ENCODE measurements at places on chromosomes 2 and 18. TPM values are rescaled to one million over a fixed set of nuclear protein-coding genes. Genes with fewer than 3 reads are reported as not detected.

REG3G gene
- not detected for total RNA-seq

SNED1 gene
- 72.1 TPM for total RNA-seq

YWHAQ gene
- 189 TPM for total RNA-seq

LCT gene
- 0.10 TPM for total RNA-seq

SCYGR7 gene
- total RNA-seq: not detected

UBXN4 gene
- 138 TPM for total RNA-seq

FOXI3 gene
- total RNA-seq: not detected

CRACDL gene
- total RNA-seq: 0.29 TPM

TUBA4B gene
- not detected for total RNA-seq

GKN2 gene
- not detected for total RNA-seq

ADNP2 gene
- 50.0 TPM for total RNA-seq

DYNC1I2 gene
- total RNA-seq: 23.2 TPM

TMEM37 gene
- total RNA-seq: not detected

UPP2 gene
- total RNA-seq: not detected

SERPINB4 gene
- not detected for total RNA-seq

CFAP53 gene
- total RNA-seq: 0.70 TPM

SULT1C4 gene
- not detected for total RNA-seq

TXNDC2 gene
- total RNA-seq: not detected

ANKRD62 gene
- not detected for total RNA-seq

STPG4 gene
- not detected for total RNA-seq

SCG2 gene
- not detected for total RNA-seq

SPDYA gene
- total RNA-seq: 11.2 TPM

CFAP65 gene
- not detected for total RNA-seq

XRCC5 gene
- total RNA-seq: 161 TPM

Measured in T-helper 17 cell (primary cell).